ENCODE measurements at places on chromosomes 2 and 18. TPM values are rescaled to one million over a fixed set of nuclear protein-coding genes. Genes with fewer than 3 reads are reported as not detected.
A peak's percentile ranks its signal among the peaks of the same experiment; 100 is the strongest.

Gene WNT6
- total RNA-seq, result not detected

Gene UGT1A10
- 0.23 TPM for total RNA-seq

Gene PSMG2
- total RNA-seq, result 93.9 TPM

Gene GCG
- total RNA-seq, result not detected

Gene GDF7
- total RNA-seq, result 0.19 TPM

Gene CFC1
- total RNA-seq, result not detected

Gene HOXD10
- not detected for total RNA-seq

Gene TWIST2
- 13.6 TPM for total RNA-seq

Gene C2orf66
- total RNA-seq, result not detected

Gene TRMT61B
- total RNA-seq, result 51.9 TPM

Gene RAB27B
- total RNA-seq, result 0.31 TPM

Gene ANKRD30BL
- 0.62 TPM for total RNA-seq

Gene NYAP2
- not detected for total RNA-seq

Gene TRABD2A
- 15.7 TPM for total RNA-seq

Gene IL1RL1
- not detected for total RNA-seq

DNA sequence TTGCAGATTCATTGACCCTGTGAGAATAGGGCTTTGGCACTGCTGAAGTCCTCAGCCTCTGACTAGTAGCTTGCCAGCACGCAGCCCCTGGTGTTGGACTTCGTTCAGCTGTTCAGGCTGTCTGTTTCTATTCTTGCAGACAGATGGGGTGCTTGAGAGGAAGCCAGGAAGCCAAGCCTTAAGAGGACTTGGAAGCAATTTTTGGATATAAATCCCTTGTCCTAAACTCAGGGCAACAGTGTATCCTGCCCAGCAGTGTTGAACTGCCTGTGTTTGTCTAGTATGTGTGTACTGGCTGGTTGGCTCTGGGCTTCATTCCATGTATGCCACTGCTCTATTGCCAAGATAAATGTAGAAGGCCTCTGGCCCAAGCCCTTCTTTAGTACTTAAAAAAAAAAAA lies 108.6 kb downstream of the COMMD1 start:
- peak; percentile 22 for DNase-seq
- H3K36me3 ChIP-seq, result no peaks in the 10 kb centered on the region
- no peak overlapping the region for H3K4me3 ChIP-seq
- no peaks in the 10 kb centered on the region for H3K27me3 ChIP-seq

DNA sequence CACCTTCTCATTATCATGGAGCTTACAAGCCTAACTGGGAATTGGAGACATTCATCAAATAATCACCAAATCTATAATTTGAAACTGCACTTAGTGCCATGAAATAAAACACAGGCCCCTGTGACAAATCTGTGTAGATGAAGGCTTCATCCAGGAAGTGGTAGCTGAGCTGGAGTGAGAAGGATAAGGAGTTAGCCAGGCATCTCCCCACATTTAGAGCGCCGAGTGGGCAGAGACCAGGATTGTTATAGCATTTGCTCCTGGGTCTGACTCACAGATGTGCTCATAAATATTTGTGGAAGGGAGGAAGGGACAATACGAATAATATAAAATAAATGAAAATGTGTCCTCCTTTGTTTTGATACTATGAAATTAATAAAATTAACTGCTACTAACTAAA lies 2.5 kb upstream of the MAT2A start:
- DNase-seq, result no peak
- H3K27me3 ChIP-seq, result no peaks in the 10 kb centered on the region
- H3K4me1 ChIP-seq, result peaks cover 17% of the 10 kb centered on the region
- peaks cover 17% of the 10 kb centered on the region for H3K36me3 ChIP-seq
- H3K27ac ChIP-seq, result no peak overlapping the region

DNA sequence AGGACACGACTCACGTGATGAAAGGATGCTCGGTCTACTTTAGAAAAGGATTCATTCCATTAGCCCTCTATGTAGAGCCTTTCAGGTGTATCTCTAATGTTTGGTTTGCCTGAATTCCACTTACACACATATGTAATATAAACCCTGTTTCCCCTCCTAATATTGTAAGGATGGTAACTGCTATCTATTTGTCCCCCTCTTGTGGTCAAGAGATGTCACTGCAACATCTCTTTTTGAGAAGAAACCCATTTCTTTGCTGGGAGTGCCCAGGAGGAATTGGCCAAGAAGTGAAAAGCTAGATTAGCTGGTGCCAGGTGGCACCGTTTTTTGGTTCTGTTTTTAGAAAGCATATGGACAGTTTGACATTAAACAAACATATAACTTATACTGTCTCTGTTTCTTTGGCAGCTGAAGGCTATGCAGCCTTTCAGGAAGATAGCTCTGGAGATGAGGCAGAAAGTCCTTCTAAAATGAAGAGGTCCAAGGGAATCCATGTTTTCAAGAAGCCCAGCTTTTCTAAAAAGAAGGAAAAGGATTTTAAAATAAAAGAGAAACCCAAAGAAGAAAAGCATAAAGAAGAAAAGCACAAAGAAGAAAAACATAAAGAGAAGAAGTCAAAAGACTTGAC lies 41.2 kb downstream of the RALBP1 start:
- no peak overlapping the region for H3K27ac ChIP-seq
- H3K4me3 ChIP-seq, result no peak overlapping the region
- no peaks in the 10 kb centered on the region for H3K27me3 ChIP-seq

GRCh38 chr2:60867848-60868247 lies 13.5 kb upstream of the REL start:
- no peak overlapping the region for H3K4me3 ChIP-seq
- no peak overlapping the region for H3K27ac ChIP-seq
- H3K27me3 ChIP-seq, result no peaks in the 10 kb centered on the region
- DNase-seq, result no peak
- H3K4me1 ChIP-seq, result no peaks in the 10 kb centered on the region

DNA sequence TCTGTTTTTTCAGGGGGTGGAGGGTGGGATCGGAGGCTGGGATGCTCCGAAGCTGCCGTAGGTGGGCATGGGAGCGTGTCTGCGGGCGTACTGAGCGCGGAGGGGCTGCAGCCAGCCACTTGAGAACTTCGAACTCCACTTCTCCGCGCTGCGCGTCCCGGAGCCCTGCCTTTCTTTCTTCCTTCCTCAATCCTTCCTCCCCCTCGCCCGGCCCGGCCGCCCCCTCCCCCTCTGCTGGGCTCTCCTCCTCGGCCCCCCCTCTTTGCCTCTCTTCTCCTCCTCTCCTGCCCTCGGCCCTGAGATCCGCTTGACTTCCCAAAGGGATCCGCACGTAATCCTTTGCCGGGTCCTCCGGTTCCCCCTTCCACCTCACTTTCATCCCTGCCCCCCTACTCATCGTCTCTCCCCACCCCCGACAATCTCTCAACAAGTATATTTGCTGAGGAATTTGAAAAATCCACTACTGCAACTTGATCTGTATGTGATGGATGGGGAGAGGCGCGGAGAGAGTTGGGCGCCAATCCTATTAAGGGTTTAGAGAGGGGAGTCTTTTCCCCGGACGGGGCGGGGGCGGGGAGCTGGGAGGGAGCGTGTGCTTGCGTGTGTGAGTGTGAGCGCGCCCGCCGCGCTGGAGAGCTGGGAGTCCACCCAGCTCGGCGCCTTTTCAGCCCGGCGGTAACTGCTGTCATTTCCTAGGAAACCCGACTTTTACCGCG lies 1.1 kb downstream of the GLI2 start:
- peak overlapping the region; percentile 90 for H3K27ac ChIP-seq
- peak overlapping the region; percentile 91 for H3K4me3 ChIP-seq
- H3K4me1 ChIP-seq, result peaks cover 47% of the 10 kb centered on the region

- no peaks in the 10 kb centered on the region for H3K27me3 ChIP-seq
- H3K27ac ChIP-seq, result no peak overlapping the region
- H3K36me3 ChIP-seq, result no peaks in the 10 kb centered on the region
- H3K4me1 ChIP-seq, result no peaks in the 10 kb centered on the region
- H3K4me3 ChIP-seq, result no peak overlapping the region
These were observed 122.6 kb downstream of the WDSUB1 start for GRCh38 chr2:159163930-159164329.

DNA sequence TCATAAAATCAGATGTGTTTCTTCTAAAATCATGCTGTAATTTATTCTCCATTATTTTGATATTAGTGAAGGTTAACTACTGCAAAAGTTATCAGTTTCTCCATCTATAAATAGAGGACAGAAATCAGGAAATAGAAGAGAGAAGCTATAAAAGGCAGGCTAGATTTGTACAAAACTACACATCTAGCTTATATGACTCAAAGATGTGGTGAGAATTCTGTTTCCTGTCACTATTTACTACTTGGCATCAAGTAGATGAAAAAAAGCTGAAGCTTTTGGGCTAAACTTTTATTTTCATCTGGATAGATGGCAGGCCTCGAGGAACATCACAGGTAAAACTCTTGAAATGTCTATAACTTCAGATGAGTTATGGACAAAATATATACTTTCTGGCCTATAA lies 49.8 kb upstream of the NAB1 start:
- no peaks in the 10 kb centered on the region for H3K4me1 ChIP-seq
- no peak for DNase-seq
- no peaks in the 10 kb centered on the region for H3K36me3 ChIP-seq
- no peak overlapping the region for H3K27ac ChIP-seq

GRCh38 chr2:68172521-68172920 lies 14.8 kb downstream of the PNO1 start:
- H3K4me3 ChIP-seq, result no peak overlapping the region
- no peak overlapping the region for H3K27ac ChIP-seq
- H3K4me1 ChIP-seq, result peaks cover 4% of the 10 kb centered on the region

DNA sequence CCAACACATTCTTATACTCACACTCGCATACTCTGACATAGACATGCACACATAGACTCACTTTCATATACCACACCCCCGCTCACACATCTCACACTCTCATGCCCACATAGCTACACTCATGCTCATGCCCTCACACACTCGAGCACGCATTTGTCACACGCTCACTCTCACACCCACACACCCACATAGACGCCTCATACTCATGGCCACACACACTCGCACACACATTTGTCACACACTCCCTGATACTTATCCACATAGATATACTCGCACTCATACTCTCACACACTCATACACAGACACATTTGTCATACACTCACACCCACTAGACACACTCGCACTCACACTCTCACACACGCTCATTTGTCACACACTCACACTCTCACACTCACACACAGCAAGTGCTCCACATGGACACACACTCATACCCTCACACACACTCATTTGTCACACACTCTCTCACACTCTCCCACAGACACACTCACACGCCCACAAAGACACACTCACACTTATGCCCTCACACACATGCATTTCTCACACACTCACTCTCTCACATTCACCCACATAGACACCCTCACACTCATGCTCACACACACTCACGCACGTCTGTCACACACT lies 50.9 kb downstream of the TNP1 start:
- no peaks in the 10 kb centered on the region for H3K27me3 ChIP-seq
- no peak overlapping the region for H3K4me3 ChIP-seq
- no peaks in the 10 kb centered on the region for H3K36me3 ChIP-seq
- no peak for DNase-seq

DNA sequence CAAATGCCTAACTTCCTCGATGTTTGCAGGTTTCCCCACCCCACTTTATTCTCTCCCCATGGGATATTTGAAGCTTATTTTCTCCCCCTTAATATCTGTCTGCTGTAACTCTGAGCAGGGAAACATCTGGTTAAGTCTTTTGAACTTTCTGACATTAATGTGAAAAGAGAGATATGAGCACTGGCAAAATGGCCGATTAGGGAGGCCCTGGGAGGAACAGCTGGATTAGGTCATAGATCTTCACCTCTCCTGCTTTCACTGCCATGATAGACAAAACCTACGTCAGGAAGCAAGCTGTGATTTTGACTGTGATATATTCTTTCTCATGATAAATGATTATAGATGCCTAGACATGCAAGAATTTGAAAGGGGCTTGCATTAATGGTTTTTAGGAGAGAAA lies 43.6 kb downstream of the LYPD6B start:
- no peaks in the 10 kb centered on the region for H3K27me3 ChIP-seq
- no peak for DNase-seq
- peak overlapping the region; percentile 35 for H3K27ac ChIP-seq
- H3K36me3 ChIP-seq, result no peaks in the 10 kb centered on the region
- H3K4me1 ChIP-seq, result peaks cover 43% of the 10 kb centered on the region

- no peaks in the 10 kb centered on the region for H3K36me3 ChIP-seq
- no peaks in the 10 kb centered on the region for H3K27me3 ChIP-seq
- H3K27ac ChIP-seq, result no peak overlapping the region
- no peak overlapping the region for H3K4me3 ChIP-seq
- H3K4me1 ChIP-seq, result no peaks in the 10 kb centered on the region
- no peak for DNase-seq
These were observed 85.4 kb downstream of the OSR1 start for GRCh38 chr2:19272941-19273470.

GRCh38 chr2:73104933-73105332 lies 7.8 kb downstream of the RAB11FIP5 start:
- H3K36me3 ChIP-seq, result no peaks in the 10 kb centered on the region
- H3K27me3 ChIP-seq, result no peaks in the 10 kb centered on the region
- H3K27ac ChIP-seq, result no peak overlapping the region
- H3K4me3 ChIP-seq, result no peak overlapping the region
- H3K4me1 ChIP-seq, result peaks cover 19% of the 10 kb centered on the region

- no peak overlapping the region for H3K4me3 ChIP-seq
- no peaks in the 10 kb centered on the region for H3K36me3 ChIP-seq
- no peak for DNase-seq
- no peaks in the 10 kb centered on the region for H3K4me1 ChIP-seq
- no peak overlapping the region for H3K27ac ChIP-seq
These were observed 14.2 kb upstream of the RHOB start for GRCh38 chr2:20432714-20433113.

GRCh38 chr2:145752091-145752806 lies 1232.3 kb upstream of the ZEB2 start:
- no peak overlapping the region for H3K4me3 ChIP-seq
- H3K27ac ChIP-seq, result peak overlapping the region; percentile 52
- DNase-seq, result peak; percentile 79
- peaks cover 17% of the 10 kb centered on the region for H3K4me1 ChIP-seq
- H3K27me3 ChIP-seq, result no peaks in the 10 kb centered on the region
- H3K36me3 ChIP-seq, result no peaks in the 10 kb centered on the region

DNA sequence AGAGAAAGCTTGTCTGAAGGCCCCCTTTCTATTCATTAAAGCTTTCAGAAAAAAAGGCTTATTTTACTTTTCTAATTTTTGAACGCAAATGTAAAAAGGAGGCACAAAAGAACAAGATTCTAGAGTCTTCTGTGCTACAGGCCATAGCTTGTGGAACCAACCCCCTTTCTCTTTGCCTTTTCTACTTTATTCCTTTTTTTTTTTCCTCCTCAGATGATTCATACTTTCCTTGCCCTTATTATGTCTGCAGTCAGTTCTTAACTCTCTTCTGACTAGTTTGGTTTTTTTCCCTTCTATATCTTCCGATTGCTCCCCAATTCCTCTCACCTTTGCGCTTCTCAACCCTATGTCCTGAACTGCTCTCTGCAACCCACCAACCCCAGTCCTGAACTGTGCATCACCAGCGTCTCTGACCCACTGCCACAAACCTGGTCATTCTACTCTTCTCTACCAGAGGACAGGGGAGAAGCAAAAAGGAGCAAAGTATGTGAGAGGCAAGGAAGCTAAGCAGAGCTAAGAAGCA lies 56.9 kb upstream of the WIPF1 start:
- DNase-seq, result no peak
- H3K4me3 ChIP-seq, result no peak overlapping the region
- H3K27ac ChIP-seq, result no peak overlapping the region
- H3K27me3 ChIP-seq, result no peaks in the 10 kb centered on the region

- no peak overlapping the region for H3K4me3 ChIP-seq
- no peak for DNase-seq
- H3K27me3 ChIP-seq, result no peaks in the 10 kb centered on the region
- no peaks in the 10 kb centered on the region for H3K4me1 ChIP-seq
- no peak overlapping the region for H3K27ac ChIP-seq
These were observed 869.2 kb downstream of the BCL11A start for GRCh38 chr2:59684116-59684770.

- no peak for DNase-seq
- no peaks in the 10 kb centered on the region for H3K36me3 ChIP-seq
- H3K27me3 ChIP-seq, result no peaks in the 10 kb centered on the region
- H3K4me1 ChIP-seq, result no peaks in the 10 kb centered on the region
- H3K27ac ChIP-seq, result no peak overlapping the region
- H3K4me3 ChIP-seq, result no peak overlapping the region
These were observed 105.5 kb downstream of the COLEC12 start for GRCh38 chr18:394987-395362.

Measured in GM23338 (cell line).